Right lobe of liver (tissue), 6 donors: ENCODE measurements at places on chromosomes 12 and 14.

- no peak for DNase-seq
Observed at GRCh38 chr14:98198385-98198784, 1073.6 kb downstream of the BCL11B start.

DNA sequence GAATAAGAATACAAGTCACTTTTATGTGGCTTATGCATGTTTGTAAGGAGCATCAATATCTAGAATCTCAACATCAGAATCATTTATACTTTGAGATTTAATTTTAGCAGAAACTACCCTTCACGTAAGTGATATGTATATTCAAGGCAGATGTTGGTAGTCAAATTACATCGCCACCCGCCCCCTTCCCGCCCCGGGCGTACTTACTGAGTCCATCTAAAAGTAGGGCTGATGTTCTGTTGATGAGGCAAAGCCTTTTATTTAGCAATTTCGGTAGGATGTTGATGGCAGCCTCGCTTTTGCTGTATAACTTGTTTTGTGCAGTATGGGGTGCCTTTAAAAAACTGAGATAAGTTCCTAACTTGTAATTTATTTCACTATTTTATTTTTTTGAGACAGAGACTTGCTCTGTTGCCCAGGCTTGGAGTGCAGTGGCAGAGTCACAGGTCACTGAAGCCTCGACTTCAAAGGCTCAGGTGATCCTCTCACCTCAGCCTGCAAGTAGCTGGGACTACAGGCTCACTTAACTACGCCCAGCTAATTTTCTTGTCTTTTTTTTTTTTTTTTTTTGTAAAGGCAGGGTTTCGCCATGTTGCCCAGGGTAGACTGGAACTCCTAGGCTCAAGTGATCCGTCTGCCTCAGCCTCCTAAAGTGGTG lies 30.8 kb downstream of the KTN1 start:
- DNase-seq, result no peak

GRCh38 chr12:53200458-53201176 lies 6.4 kb downstream of the ITGB7 start:
- no peak for DNase-seq

DNA sequence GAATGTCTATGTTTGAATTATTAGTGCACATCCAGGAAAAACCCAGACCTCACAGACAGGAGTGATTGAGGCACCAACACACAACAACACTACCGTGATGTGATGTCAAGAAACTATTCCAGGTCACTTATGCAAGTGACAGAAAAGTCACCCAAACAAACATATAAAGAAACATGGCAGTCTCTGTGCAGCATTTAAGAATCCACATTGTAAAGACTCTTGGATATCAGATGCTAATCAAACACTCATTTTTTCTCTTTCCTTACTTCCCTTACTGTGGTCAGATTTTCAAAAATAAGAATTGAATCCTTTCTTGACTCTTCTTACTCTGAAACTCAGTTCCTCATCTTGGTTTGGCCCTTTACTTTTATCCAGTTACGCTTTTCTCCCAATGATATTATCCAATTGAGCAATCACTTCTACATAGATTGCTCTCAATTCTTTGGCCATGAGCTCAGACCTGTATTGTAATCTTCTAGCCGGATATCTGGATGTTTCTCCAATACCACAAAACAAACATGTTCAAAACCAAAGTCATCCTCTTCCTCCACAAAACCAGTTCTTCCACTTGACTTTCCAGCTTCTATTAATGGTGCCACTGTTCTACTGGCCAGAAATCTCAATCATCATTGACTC lies 115.4 kb downstream of the DUSP6 start:
- DNase-seq, result no peak

DNA sequence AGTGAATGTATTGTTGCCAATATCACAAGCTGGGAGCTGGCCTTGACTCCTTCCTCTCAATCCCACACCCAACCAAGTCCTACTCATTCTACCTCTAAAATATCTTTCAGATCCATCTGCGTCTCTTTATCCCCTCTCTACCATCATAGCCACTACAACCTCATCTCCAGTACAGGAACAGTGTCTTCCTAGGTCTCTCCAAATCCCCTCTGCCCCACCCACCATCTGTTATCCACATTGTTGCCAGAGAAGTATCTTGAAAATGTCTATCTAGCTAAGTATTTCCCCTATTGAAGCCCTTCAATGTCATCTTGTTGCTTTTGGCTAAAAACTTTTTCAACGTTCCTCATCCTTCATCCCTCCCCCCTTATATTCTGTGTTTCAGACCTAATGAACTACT lies 244.7 kb downstream of the C12orf75 start:
- no peak for DNase-seq

DNA sequence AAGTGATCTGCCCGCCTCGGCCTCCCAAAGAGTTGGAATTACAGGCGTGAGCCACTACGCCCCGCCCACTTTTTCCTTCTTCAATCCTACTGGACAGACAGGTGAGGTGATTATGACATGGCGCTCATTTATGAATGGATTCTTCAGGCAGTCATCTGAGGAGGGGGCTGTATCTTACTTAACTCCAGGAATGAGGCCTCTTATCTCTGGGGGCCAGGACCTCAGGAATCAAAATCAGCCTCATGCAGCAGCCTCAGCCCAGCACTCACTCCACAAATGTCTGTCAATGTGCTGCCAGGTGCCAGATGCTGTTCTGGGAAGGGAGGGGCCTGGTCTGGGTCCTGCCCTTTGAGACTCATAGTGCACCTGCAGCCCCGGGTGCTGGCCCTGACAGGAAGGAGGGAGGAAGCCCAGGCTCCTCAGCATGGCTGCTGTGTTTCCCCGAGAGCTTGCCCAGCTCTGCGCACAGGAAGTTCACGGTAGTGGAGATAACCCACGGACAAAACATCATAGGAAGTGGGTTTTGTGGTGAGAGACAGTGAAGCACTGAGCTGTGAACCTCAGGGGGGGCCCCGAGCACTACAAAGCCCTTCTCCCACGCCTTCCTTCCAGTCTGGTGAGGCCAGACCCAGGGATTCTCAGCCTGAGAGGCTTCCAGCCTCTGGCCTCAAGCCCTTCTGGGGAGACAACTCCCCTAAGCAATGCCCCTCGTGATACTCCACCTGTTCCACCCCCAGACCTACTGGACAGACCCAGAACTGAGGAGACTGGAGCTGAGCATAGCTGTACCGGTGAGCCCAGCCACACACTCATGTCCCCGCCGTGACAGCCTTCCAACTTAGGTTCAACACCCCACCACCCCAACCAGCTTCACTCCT lies 22.3 kb downstream of the GALNT6 start:
- DNase-seq, result peak; percentile 54

DNA sequence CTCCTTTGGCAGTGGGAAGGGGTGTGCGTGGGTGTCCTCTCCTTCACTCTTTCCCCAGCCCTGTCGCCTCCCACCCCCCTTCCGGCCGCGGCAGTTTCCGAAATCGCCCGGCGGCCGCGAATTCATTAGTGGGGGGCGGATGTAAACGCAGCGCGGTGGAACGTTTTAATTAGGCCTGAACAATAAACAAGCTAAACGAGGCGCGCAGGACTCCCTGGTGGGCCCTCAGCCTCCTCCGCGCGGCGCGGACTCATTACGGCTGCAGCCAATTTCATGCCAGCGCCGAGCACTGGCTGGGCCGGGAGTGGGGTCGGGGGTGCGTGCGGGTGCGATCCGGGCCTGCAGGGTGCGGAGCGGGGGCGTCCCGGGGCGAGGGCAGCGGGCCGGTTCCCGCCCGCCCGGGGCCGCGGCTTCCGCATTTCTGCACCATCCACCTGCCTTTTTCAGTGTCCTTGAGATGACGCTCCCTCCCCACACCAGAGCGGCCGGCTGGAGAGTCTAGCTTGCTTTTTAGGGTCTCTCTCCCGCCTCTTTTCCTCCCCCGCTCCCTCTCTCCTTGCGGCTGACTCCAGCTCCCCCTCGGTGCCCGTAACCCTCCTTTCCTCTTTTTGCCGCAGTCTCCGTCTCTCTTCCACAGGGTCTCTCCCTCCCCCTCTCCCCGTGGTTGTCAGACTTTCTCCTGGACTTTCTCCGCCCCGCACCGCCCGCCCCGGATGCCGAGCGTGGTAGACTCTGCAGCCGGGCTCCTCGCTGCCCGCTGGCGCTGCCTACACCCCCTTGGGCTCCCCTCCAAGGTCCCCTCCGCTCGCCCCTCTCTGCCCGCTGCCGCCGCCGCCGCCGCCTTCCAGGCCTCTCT lies at the start of gene CISTR:
CISTR (minus strand) TSS at position 644 of the 856 bp plus-strand sequence.
- DNase-seq, result no peak

DNA sequence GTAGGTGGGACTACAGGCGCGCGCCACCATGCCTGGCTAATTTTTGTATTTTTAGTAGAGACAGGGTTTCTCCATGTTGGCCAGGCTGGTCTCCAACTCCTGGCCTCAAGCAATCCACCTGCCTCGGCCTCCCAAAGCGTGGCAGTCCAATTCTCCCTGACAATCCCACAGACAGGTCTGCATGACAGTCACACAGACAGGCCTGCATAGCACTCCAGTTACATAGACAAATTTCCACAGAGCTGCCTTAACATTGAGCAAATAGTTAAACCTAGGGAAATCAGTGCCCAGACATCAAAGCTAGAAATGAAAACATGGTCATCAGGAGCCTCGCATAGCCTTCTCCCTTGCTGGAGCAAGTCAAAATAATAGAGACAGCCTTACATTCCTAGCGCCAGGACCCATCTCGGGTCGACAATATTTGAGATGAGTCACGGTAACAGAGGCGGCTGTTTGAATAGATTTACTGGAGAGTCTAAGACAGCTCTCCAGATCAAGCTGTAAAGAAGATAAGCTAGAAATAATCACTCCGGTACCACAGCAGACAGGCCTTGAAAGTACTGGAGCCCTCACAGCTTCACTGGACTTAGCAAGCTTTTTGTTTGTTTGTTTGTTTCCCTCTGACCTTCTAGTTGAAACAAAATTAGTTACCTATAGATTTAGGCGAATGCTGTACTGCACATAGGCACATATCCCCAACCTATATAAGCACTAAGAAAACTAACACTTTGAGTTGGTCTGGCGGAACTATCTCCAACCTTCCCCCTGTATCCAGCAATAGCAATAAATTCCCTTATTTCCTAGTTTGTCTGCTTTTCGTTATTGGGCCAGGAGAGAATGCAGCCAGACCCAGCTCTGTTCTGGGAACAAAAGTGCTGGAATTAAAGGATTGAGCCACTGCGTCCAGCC lies 23.8 kb upstream of the PYROXD1 start:
- no peak for DNase-seq

GRCh38 chr12:123843912-123844748 lies 82.0 kb downstream of the DNAH10 start:
- peak; percentile 15 for DNase-seq

DNA sequence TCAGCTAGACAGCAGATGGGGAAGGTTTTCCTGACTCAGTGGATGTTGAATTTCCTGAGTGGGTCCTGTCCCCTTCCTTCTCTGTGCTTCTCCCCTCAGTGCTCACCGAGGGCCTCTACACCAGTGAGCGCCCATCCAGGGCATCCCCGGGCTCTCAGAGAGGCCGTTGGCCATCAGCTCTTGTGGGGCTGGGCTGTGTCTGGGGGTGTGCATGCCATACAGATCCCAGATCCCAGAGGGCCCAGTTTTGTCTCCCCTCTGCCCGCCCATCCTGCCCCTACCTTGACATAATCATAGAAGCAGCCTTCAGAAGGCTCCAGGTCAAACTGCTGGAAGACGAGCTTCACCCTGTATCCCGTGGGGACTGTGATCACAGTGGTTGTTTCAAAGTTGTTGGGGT lies 1.1 kb downstream of the C1R start:
- DNase-seq, result peak; percentile 46

DNA sequence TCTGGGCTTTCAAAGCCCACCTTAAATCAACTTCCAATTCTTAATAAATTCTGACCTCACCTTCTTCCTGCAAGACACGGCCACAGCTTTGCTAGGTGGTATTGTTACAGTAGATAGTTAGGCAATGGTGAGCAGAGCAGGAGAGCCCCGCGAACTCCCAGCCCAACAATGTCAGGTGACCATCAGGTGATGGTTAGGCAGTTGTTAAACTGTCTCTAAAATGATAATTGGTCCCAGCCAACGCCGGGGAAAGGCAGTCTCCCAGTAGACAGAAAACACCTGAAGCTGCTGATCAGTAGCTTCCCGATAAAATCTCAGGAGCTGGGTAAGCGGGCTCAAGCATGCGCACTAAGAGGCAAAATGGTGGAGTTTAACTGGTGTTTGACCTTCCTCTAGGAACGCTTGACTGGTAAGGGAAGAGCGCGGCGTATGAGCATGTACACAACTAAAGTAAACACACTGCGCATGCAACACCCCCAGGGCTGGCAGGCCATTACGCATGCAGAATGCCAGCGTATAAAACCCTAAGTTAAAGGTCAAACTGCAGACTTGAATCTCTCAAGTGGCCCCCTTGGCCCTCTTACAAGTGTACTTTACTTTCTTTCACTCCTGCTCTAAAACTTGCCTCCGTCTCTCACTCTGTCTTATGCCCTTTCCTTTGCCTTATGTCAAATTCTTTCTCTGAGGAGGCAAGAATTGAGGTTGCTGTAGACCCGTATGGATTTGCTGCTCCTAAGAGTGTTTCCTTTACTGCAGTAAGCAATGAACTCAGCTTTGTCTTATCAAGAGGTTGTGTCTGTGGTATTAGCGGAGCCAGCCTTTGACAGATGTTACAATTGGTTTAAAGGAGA lies 113.5 kb downstream of the C12orf75 start:
- no peak for DNase-seq

GRCh38 chr14:77616133-77616453 lies 344 bp downstream of the SPTLC2 start:
- no peak for DNase-seq

DNA sequence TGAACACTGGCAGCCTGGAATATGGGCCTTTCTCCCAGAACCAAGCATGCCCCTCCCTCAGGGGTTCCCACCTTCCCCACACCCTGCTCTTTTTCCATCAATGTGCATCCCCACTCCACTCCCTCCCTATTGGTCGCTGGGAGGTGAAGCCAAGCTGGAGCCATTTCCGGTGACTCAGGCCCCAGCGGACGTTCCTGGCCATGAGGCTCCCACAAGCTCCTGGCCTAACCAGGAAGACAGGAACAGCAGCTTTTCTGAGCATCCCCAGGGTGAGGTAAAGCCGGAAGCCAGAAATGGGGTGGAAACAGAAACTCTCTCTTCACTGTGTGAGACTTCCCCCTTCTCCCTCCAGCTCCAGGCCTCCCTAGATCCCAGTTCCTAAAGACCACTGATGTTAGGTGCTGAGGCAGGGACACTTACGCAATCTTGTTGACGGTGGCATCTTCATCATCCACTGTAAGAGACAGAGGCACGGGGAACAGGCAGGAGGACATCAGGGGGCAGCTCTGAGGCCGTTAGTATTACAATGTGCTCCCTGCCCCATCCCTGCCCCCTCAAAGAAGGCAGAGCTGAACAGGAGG lies 5.1 kb downstream of the LMBR1L start:
- no peak for DNase-seq

DNA sequence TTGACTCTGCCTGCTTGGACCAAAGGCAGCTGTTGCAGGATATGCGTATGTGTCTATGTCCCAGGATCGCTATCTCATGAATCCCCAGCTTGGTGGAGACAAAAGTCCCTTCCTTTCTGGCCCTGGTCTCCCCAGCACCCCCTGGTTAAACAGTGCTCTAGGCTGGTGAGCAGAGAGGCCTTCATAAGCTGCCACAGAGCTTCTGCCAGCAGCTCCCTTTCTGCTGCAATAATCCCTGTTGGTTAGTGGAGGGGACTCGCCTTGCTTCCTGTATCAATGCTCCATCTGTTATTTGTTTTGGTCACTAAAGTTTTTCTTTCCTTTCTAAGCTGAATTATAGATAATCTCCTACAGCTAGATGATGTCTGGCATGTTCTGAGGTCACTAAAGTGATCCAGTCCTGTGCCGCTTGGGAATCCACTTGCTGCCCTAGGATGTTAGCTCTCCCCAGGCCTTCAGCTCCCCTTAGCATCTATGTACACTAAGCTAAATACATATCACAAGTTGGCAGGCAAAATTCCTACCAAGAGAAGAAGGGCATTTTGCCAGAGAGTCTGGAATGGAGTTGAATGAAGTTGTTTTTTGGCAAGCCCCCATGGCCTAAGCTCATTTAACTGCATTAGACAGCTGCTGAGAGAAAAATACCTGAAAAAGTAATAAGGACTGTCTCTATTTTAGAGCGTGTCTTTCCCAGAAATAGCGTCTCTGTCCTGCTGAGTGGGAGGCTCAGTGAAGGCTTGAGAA lies 47.8 kb downstream of the RDH12 start:
- DNase-seq, result no peak
